ENCODE measurements at places on chromosomes 2 and 18.

DNA sequence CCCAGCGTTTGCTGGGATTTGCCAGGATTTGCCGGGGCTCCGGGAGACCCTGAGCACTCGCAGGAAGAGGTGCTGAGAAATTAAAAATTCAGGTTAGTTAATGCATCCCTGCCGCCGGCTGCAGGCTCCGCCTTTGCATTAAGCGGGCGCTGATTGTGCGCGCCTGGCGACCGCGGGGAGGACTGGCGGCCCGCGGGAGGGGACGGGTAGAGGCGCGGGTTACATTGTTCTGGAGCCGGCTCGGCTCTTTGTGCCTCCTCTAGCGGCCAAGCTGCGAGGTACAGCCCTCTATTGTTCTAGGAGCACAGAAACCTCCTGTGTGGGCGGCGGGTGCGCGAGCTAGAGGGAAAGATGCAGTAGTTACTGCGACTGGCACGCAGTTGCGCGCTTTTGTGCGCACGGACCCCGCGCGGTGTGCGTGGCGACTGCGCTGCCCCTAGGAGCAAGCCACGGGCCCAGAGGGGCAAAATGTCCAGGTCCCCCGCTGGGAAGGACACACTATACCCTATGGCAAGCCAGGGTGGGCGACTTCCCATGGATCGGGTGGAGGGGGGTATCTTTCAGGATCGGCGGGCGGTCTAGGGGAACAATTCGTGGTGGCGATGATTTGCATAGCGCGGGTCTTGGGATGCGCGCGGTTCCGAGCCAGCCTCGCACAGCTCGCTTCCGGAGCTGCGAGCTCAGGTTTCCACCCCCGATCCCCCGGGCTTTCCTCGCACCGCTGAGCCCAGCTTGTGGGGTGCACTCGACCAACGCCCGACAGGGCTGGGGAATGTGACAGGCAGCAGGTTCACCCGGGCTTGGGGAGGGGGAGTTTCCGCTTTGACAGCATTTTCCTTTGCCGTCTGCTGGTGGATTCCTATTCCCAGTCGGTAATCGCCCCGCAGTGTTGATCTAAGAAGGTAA is 2.8 kb downstream of the ONECUT2 start:
- no peak for DNase-seq

DNA sequence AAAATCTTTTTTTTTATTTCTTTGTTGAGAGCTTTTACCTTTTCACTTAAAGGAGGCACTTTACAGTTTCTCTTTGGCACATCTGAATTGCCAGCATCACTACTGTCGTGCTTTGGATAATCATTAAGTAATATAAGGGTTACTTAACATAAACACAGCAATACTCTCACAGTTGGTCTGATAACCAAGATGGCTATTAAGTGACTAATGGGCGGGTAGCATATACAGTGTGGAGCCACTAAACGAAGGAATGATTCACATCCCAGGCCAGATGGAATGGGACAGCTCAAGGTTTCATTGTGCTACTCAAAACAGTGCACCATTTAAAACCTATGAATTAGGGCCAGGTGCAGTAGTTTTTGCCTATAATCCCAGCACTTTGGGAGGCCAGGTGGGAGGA is 28.1 kb downstream of the USP37 start:
- no peak for DNase-seq

GRCh38 chr2:21277068-21278056 is 153.6 kb downstream of the TDRD15 start:
- no peak for DNase-seq

DNA sequence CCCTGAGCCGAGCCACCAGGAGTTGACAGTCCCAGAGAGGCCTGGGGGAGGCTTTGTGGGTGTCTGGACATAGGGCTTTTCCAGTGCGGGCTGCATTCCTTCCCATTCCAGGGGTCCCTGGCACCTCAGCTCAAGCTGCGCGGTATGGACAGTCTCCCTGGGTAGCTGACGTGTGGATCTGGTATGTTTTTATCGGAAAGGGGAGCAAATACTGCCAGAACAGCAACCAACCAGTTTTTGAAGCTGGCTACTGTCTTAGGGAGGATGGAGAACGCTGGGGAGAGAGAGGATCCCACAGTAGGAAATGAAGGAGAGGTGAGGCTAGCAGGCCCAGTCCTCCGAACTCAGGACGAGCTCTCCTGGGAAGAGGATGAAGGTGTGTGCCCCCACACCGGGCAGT is 103.8 kb upstream of the APCDD1 start:
- DNase-seq = no peak
